ENCODE measurements at places on chromosomes 7 and 10.

- no peak for DNase-seq
Measured at GRCh38 chr10:22631646-22632278, 82.6 kb downstream of the PIP4K2A start.

DNA sequence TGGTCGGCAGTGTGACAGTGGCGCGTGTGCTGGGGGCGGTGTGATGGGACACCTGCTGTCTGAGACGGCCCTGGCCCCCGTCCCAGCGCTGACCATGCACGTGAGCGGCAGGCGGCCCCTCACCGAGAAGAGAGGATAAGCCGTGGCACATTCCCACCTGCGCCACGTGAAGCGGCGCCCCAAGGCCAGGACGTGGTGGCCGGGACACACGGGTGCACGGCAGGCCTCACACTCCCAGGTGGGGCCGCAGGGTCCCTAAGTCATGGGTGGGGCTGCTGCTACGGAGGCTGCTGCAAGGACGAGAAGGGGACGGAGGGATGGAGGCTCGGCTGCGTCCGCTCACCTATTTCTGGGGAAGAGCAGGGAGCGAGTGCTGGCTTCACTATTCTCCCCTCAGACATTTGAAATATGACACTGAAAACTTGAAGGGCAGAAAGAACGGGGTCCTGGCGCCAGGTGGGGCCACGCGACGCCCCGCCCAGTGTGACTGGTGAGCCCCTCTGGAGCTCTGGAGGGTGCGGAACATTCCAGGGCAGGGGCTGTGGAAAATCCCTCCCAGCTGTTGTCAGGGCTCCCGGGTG, 7.5 kb downstream of the CYP2W1 start:
- no peak for DNase-seq

- no peak for DNase-seq
Measured at GRCh38 chr10:79031723-79032122, 37.0 kb upstream of the ZMIZ1 start.

DNA sequence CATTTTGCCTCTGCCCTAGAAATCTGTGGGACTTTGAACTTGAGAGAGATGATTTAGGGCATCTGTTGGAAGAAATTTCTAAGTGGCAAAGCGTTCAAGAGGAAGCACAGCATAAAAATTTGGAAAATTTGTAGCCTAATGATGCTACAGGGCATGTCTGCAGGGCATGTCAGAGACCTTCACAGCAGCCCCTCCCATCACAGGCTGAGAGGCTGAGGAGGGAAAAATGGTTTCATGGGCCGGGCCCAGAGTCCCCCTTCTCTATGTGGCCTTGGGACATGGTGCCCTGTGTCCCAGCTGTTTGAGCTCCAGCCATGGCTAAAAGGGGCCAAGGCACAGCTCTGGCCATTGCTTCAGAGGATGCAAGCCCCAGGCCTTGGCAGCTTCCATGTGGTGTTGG, 203.0 kb downstream of the STK31 start:
- no peak for DNase-seq

DNA sequence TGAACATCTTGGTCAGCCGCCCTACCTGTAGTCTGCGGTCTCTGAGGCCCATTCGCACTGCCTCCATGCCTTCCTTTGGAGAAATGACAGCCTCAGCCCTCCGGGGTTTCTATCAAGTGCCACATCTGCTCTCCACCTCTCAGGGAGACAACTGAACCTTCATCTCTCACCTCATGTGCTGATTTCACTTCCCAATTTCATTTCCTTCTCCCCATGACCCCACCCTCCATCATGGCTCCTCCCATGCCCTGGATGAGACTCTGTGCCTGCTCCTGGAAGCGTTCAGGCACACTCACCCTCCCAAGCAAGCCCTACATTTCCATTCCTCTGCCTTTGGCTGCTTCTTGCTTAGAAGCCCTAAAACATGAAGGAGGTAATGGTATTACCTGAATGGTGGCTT, 7.8 kb upstream of the SCD start:
- DNase-seq = no peak

GRCh38 chr7:156621652-156622051, 18.9 kb upstream of the RNF32 start:
- no peak for DNase-seq

GRCh38 chr10:22332116-22332692, 11.3 kb downstream of the BMI1 start:
- no peak for DNase-seq

- no peak for DNase-seq
Measured at GRCh38 chr10:90313576-90314325, 544.1 kb downstream of the HTR7 start.

DNA sequence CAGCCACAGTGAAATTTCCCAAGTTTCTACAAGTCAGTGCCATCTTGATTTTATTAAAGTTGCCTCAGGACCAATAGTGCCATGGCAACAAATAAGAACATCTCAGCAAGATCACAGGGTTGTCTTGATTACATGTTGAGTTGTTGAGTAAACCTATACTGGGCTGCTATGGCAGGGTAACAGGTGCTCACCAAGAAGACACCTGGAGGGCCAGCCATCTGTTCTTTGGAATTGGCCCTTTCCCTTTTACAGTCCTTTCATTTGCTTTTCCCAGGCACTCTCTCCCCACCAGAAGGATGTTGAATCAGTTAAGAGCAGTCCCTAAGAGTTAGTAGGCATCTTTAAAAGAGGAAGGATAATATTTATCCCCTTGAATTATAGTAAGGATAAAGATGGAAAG, 582.0 kb downstream of the TNS3 start:
- DNase-seq = no peak

DNA sequence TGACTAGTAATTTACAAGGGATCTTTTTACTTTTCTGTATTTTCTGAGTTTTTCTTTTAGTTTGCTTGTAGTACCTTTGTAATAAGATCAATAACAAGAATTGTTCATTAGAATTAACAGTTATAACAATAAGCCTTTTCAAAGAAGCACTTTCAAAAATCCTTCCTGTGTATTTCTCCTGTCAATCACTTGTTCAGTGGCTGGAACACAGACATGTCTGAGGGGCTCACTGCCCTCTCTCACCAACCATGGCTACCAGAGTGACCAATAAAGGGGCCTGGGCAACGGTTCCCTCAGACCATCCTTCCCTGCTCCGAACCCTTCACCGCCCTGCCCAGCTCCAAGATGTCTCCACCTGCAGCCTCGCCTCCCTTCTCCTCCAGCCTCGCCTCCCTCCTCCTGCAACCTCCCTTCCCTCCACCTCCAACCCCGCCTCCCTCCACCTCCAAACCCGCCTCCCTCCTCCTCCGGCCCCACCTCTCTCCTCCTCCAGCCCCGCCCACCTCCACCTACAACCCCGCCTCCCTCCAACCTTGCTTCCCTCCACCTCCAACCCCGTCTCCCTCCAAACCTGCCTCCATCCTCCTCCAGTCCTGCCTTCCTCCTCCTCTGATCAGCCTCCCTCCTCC, 353.4 kb downstream of the TNS3 start:
- DNase-seq = no peak

DNA sequence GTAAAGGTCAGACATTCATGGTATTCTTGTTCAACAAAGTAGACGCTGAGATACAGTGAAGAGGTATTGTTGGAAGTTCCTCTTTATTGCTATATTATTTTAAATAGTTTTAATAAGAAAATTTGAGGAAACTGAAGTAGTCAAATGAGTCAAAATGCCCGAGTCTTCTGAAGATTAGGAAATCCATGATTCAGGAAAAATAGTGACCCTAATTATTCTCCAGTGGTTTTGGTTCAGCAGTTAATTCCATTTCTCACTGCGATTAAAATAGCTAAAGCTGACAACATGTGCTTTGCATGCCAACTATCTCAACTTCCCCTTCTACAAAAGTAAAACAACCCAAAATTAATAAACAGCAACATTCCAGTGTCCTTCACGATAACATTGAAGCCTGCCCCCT, 32.7 kb upstream of the PFKP start:
- no peak for DNase-seq

DNA sequence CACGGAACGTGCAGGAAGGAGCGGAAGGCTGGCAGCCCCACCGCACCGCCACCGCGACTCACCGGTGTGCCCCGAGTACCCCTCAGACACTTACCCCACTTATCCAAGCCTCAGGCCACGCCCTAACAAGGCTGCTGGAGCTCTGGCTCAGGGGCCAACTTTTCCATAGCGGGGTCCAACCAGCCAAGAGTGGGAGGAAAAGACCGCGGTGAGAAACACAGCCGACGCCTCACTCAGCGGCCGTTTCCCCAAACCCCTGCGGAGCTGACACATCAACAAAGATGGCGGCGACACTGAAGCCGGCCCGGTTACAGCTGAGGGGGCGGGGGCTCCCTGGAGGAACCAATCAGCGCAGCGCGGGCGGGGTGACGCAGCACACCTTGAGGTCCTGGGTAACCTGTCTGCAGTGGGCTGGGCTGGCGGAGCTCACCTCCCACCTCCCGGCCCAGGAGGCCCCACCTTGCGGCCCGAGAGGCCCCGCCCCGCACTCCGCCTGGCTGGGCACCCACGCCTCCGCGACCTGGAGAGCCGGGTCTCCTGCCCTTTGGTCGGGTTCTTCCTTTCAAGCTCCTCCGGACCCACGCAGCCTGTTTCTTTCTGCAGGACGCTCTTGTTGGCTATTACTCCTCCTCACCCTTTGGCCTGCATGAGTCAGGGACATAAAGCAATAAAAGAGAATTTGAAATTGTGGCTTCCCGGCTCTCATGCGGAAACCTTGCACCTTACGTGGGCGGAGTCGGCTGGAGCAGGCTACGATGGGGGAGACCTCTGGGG, at the start of gene CCDC186:
CCDC186 (minus strand) TSS at position 283 of the 774 bp plus-strand sequence. CDS start 10,935 bp downstream, outside the sequence.
- no peak for DNase-seq

DNA sequence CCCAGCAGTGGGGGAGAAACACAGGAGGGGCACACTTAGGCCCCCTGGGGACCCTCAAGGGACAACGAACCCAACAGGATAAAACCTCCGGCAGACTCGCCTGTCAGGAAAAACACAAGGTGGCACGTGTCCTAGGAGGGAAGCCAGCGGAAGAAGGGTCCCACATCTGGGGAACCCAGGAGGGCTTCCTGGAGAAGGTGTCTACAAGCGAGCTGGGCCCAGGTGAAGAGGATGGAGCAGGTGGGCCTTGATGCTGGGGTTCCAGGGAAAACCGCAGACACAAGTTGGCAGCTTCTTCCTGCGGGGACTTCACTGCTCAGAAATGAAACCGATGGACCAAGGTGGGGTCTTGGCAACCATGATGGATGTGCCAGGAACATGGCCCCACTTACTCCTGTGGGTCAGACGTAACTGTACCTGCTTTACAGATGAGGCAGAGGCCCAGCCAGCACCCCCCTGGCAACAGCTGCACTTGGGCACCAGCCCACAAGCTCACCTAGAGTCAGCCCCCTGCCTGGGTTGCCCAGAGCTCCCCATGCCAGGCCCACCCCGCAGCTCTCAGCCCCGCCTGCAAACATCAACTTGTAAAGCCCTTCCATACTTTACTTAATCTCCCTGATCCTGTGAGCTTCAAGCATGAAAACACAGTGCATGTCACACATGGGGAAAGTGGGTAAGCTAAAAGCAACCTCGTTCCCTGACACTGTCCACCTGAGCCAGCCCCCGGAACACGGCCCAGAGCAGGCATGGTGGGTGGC, 225.0 kb downstream of the ELFN1 start:
- DNase-seq = no peak

GRCh38 chr7:75072981-75073283, 670 bp downstream of the RCC1L start:
- no peak for DNase-seq

GRCh38 chr10:53102424-53102823, 329.8 kb upstream of the MBL2 start:
- DNase-seq = no peak

DNA sequence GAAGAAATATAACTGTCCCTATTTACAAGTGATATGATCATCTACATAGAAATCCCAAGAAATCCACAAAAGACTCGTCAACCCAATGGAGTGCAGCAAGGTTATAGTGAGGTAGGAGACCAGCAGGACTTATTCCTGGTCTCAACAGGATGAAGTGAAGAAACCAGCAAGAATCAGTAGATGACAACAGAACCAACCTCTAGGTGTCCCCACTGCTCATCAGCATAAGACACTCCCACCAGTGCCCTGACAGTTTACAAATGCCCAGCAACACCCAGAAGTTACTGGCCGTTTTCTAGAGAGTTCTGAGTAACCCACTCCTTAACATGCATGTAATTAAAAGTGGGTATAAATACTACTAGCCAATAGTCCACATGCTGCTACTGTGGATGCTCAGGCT, 470.5 kb upstream of the LRRTM3 start:
- no peak for DNase-seq

DNA sequence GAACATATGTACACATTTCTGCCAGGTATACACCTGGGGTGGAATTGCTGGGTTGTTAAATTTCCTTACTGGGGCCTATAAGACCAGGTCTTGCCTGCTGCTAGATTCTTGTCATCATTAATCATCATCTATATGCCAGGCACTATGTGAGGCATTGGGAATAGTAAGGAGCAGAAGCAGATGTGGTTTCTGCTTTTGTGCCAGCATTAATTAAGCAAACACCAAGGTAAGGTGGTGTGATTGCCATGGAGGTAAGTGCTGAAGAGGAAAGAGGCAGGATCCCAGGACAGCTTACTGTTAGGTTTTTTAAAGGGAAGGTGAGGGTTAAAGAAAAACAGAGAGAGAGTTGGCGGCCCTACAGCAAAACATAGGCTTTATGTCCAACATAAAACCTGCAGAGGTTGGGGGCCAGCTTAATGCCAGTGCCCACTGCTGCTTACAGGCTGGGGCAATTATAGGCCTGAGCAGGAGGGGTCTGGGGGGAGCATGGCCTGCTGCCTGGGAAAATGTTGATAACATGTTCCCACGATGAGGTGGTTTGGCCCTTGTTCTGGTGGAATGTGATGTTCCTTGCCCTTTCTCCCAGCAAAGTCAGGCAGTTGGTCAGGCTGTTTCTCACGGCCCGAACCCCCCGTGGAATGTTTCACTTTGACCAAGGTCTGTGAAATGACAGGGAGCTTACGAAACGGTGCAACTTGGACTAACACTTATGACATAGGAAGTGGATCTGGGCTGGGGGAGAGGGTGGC, 93.9 kb downstream of the RBM20 start:
- DNase-seq = no peak

DNA sequence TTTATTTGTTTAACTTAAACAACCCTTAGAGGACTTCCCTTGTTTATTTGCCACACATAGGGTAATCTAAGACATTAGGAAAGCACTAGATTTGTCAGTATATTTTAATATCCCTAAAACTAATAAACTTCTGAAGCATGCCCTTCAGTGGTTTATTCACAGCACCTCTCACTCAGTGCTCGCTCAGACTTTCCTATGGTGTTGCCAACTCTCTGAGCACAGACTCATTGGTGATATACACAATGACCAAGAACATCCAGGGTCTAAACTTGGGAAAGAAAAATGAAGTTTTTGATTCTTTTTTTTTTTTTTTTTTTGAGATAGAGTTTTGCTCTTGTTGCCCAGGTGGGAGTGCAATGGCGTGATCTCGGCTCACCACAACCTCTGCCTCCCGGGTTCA, 82.2 kb downstream of the RAB11FIP2 start:
- no peak for DNase-seq

- no peak for DNase-seq
Measured at GRCh38 chr7:36456138-36456537, 66.5 kb downstream of the ANLN start.

Measured in SIG-M5 (cell line).